Activated CD8-positive, alpha-beta T cell treated with anti-CD3 and anti-CD28 coated beads, Interleukin-2, amount 10 ng/mL, durations not matched to agents 7 days and 5 days (primary cell): ENCODE measurements at places on chromosomes 4 and X. TPM values are rescaled to one million over a fixed set of nuclear protein-coding genes. Genes with fewer than 3 reads are reported as not detected.

HCFC1 gene
- 146 TPM for total RNA-seq

- DNase-seq, result no peak
Measured at GRCh38 chr4:144646523-144647094, 653 bp downstream of the HHIP start.

HHIP gene
- not detected for total RNA-seq

- no peak for DNase-seq
Measured at GRCh38 chrX:57353472-57354132, 67.1 kb downstream of the FAAH2 start.

CCNG2 gene
- total RNA-seq, result 26.9 TPM

DNA sequence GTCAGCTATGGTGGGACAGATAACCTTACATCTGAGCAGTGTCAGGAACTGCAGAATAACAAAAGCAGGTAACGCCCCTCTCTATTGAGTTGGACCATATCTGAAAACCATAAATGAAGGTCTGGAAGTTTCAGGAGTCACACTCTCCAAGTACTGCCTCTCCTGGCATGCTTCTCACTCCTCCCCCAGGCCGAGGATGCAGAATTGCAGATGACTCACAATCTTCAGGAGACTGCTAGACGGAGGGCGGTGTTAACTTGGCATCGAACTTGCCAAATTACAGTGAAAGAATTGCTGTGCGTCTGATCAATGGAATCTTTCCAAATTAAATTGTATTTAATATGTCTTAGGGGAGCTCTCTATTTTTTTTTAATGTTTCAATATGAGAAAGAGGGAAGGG lies 67.1 kb upstream of the TRIM2 start:
- no peak for DNase-seq

GLRB gene
- total RNA-seq, result not detected

- DNase-seq, result no peak
Measured at GRCh38 chr4:128298146-128298758, 10.6 kb upstream of the PGRMC2 start.

DNA sequence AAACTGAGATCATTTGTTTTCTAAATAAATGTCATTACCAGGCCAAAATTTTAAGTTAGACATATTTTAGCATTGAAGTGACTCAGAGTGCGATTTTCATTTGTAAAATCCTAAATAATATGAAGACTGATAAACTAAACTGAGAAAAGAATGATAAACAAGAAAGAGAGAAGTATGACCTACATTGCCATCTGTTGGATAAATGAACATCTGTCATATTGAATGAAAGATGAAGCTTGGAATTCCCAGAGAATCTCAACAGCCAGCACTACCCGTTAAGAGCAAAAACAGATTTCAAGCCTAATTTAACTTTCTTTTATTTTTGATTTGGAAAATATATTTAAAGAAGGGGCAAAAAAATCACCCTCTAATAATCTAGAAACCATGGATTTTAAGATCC lies 591.0 kb upstream of the ATOH1 start:
- no peak for DNase-seq

DNA sequence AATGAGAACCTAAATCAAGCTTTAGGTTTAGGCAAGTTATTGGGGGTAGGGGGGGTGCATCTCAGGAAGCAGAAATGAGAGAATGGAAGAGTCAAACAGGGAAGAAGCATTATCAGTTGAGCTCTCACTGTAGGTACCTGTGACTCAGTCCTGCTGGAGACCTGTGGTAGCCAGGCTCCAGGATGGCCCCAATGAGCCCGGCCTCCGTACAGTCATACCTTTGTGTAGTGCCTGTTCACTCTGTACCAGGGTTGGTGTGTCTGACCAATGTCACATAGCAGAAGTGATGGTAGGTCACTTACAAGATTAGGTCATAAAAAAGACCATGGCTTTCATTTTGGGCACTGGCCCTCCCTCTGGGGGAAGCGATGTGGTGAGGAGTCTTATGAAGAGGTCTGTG lies 45.3 kb upstream of the NMU start:
- no peak for DNase-seq

GRCh38 chr4:83413676-83414075 lies 41.9 kb downstream of the HELQ start:
- DNase-seq, result no peak

- DNase-seq, result peak; percentile 30
Measured at GRCh38 chrX:51641421-51642021, 22.8 kb upstream of the CENPVL3 start.

DNA sequence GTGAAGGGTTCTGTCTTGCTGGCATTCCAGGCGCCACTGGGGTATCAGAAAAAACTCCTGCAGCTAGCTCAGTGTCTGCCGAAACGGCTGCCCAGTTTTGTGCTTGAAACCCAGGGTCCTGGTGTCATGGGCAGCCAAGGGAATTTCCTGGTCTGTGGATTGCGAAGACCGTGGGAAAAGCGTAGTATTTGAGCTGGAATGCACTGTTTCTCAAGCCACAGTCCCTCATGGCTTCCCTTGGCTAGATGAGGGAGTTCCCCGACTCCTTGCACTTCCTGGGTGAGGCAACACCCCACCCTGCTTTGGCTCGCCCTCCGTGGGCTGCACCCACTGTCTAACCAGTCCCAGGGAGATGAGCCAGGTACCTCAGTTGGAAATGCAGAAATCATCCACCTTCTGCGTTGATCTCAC lies 40.1 kb downstream of the NOP14 start:
- no peak for DNase-seq

- no peak for DNase-seq
Measured at GRCh38 chr4:106065018-106065417, 169.7 kb downstream of the NPNT start.

DUSP21 gene
- not detected for total RNA-seq

TAF7L gene
- total RNA-seq, result 0.13 TPM

KCND1 gene
- total RNA-seq, result 4.6 TPM

ADAM29 gene
- not detected for total RNA-seq

SSX3 gene
- not detected for total RNA-seq

DNA sequence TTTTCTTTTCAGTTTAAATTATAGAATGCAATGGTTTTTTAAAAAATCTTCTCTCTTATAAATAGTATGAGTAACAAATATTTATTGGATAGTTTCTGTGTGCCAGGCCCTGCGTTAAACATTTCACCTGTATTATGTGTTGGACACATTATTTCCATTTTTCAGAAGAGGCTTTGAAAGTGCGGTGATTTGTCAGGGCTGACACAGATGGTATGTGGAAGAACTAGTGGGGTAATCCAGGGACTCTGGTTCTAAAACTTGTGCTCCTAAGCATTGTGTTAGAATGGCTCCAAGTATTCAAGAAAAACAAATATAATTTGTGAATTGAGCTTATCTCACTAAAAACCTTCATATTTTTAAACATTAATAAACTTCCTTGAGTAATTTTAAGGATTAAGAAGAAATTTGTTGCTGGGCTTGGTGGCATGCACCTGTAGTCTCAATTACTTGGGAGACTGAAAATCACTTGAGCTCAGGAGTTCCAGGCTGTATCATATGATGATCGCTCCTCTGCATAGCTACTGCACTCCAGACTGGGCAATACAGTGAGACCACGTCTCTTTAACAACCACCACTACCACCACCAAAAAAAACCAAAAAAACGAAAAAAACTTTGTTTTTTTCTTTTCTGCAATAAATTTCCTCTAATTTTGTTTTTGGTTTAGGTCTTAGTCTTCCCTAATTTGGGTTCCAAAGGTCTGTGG lies 40.0 kb downstream of the RAPGEF2 start:
- DNase-seq, result no peak

DNA sequence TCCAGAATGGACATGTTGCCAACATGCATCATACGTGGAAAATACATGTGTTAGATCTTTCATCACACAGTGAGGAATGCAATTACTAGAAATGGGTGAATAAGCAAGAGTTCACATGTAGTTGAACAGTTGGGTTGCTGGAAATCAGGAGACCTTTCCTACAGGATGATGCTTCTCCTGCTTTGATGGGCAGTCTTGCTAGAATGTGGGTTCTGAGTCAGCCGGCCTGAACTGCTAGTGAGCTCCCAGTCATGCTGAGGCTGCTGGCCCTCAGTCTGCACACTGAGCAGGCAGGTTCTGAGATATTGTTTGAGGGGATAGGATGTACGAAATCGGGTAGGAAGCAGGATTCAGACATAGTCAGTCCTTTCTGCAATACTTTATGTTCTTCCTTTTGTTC lies 20.2 kb downstream of the MSL3 start:
- no peak for DNase-seq

PKD2 gene
- 7.7 TPM for total RNA-seq

DNA sequence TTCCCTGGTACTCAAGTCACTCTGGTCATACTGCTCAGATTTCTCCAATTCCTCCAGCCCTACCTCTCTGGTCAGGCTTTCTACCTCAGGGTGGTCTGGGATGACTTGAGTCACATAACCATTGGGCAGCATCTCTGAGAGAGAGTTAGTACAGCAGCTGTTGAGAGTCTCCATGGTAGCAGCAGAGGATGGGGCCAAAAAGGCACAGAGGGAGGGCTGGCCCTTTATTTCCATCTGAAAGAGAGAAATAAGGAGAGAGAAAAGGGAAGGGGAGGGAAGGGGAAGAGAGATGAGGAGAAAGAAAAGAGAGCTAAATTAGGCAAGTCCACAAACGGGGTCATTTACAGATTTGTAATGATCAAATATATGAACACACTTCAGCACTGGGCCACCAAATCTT lies 149.1 kb upstream of the ARHGEF9 start:
- no peak for DNase-seq

DNA sequence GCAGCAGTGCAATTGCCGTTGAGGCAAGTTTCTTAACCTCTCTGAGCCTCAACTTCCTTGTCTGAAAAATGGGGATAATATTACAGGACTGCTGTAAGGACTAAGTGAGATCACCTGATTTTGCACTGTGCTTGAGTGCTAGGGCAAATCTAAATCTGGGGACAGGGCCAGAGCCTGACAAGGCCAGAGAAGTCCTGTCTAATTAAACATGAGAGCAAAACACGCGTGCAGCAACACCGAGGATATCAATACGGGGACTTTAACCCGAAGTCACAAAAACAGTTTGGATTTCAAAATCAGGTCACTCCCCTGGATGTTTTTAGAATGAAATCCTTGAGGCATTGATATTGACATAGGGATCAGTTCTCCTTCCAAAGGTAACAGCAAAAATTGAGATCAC lies 5.7 kb upstream of the GJB1 start:
- no peak for DNase-seq

GRCh38 chrX:17038277-17038676 lies 91.8 kb downstream of the REPS2 start:
- DNase-seq, result no peak

- DNase-seq, result no peak
Measured at GRCh38 chr4:64200001-64200555, 209.2 kb downstream of the TECRL start.

- no peak for DNase-seq
Measured at GRCh38 chr4:15986907-15987306, 23.9 kb upstream of the FGFBP2 start.

- no peak for DNase-seq
Measured at GRCh38 chr4:3338976-3339531, 46.2 kb downstream of the RGS12 start.

DNA sequence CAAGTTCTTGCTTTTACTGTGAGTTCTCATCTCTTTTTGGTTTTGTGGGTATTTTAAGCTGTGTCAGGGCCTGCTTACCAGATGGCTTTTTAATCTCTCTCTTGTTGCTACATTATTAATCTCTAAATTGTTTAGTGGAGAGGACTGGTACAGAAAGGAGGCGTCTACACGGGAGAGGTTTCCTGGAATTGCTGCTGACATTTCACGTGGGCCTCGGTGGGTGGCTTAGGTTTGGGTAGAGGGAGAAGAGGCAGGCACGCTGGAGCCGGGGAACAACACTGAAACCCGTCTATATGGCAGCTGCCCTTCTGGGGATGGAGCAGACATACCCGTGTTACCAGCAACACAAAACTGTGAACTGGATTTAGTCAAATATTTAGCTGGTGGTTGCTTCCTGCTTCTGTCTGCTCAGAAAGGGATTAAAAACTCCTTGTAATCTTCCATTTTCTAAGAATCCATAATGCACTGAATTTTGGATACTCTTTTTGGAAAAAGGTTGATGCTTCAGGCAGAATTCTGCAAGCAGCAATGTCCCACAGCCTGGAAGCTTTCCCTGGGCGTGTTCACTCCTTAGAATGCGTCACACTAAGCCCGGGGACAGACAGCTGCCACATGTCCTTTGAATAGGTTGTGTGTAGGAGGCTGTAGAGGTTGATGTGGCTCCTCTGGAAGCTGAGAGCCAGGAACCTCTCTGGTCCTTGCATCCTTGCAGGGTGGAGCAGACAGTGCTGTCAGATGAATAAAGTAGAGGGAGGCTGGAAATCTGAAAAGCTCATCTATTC lies 199.8 kb upstream of the GATB start:
- no peak for DNase-seq

DNA sequence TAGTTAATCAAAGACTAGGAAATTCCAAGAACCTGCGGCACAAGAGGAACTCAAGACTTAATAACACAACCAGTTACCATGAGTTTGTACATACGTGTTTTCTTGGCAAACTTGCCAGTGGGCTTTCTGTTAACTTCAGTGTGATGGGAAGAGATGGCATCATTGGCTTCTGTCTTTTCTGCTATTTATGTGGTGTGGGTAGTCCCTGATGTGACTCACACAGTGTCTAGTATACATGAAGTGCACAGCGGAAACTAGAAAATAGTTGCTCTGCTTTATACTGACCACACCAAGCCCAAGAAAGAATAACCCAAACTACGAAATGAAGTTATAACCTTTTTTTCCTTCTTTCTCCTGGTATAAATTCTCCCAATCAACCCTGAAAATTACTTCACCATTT lies 24.5 kb downstream of the DAPP1 start:
- no peak for DNase-seq

DNA sequence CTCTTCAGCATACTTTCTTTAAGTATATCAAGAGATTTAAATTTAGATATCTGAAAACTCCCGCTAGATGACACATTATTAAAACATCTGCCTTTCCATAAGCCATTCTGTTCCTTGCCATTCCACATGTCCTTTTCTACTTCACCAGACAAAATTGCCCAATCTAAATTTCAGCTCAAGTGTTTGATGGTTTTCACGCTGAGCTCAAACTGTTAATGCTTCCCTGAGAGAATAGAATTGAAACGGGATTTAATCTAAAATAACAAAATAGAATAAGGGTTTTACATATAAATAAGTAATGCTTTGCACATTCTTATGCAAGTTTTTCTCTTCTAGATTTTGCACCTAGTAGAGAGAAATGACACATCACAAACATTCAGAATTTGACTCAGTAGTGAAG lies 764.5 kb upstream of the TENM3 start:
- DNase-seq, result no peak

DNA sequence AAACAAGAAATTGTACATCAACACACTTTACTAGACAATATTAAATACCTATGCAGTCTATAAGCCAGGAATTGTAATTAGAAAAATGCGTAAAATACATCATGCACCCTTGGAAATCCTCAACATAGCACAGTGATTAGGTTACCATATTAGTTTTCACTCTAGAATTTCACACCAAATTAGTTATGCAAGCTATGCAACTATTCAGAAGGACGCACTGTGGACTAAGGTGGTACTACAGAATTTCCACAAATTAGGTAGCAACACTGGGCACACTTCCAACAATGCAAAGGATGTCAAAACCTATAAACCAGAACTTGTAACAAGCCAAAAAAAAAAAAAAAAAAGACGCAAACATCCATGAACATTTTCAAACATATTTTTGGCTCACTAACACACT lies 71.1 kb upstream of the ZCCHC13 start:
- DNase-seq, result no peak

CABS1 gene
- not detected for total RNA-seq
